CD8-positive, alpha-beta memory T cell (primary cell): ENCODE measurements at places on chromosomes 12 and 14. TPM values are rescaled to one million over a fixed set of nuclear protein-coding genes. Genes with fewer than 3 reads are reported as not detected.

Gene UNC79
- not detected for polyA plus RNA-seq

Gene SLCO1B1
- polyA plus RNA-seq: not detected

Gene PSME1
- polyA plus RNA-seq: 1,041 TPM

Gene DYNC1H1
- 59.7 TPM for polyA plus RNA-seq

Gene FAM186B
- not detected for polyA plus RNA-seq

Gene LUM
- not detected for polyA plus RNA-seq

Gene RPGRIP1
- not detected for polyA plus RNA-seq

Gene NPFF
- polyA plus RNA-seq: not detected

Gene ACSM4
- not detected for polyA plus RNA-seq

Gene LLPH
- polyA plus RNA-seq: 49.3 TPM

Gene TMEM132C
- not detected for polyA plus RNA-seq

Gene PPFIA2
- not detected for polyA plus RNA-seq

Gene CCDC196
- not detected for polyA plus RNA-seq

Gene GMFB
- polyA plus RNA-seq: 18.2 TPM

Gene SLC11A2
- 14.0 TPM for polyA plus RNA-seq

Gene SLC5A8
- not detected for polyA plus RNA-seq

Gene SELPLG
- polyA plus RNA-seq: 760 TPM

Gene MFAP5
- not detected for polyA plus RNA-seq

Gene MYG1
- polyA plus RNA-seq: 67.9 TPM

Gene RAD9B
- 0.52 TPM for polyA plus RNA-seq

Gene ESYT1
- 374 TPM for polyA plus RNA-seq

Gene TBX5
- polyA plus RNA-seq: not detected

Gene HOXC12
- not detected for polyA plus RNA-seq

Gene LRP1-AS
- not detected for polyA plus RNA-seq

Gene NKX2-1
- polyA plus RNA-seq: not detected

Gene RILPL1
- polyA plus RNA-seq: 0.55 TPM

Gene LHX5
- not detected for polyA plus RNA-seq

Gene GDF3
- not detected for polyA plus RNA-seq

Gene ISM2
- polyA plus RNA-seq: not detected

Gene AMN
- polyA plus RNA-seq: 1.6 TPM

Gene KRT74
- polyA plus RNA-seq: not detected

Gene ZDHHC22
- not detected for polyA plus RNA-seq

Gene LAG3
- 37.3 TPM for polyA plus RNA-seq

Gene NFE2
- polyA plus RNA-seq: not detected

Gene CLEC1A
- not detected for polyA plus RNA-seq

Gene PDE6H
- not detected for polyA plus RNA-seq

Gene PPM1H
- not detected for polyA plus RNA-seq

Gene METTL3
- 27.4 TPM for polyA plus RNA-seq

Gene KCNC2
- polyA plus RNA-seq: not detected
